ENCODE measurements at places on chromosomes 2 and 18. TPM values are rescaled to one million over a fixed set of nuclear protein-coding genes. Genes with fewer than 3 reads are reported as not detected.

DNA sequence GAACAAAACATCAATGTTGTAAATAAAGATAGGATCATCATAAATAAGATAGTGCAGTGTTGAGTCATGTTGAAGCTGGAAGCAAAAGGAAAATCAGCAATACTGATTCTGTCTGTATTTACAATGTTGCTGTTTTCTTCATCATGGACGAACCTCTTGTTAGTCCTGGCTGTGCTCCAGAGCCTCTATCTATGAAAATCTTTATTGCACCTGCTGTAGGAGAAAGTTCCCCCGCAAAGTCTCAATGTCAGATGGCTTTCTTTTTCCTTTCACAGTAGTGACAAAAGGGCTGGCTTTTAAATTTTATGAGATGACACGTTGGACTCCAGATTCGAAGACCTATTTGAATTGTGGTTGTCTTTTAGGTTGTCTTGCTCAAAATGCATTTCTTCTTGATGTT is 98.5 kb upstream of the LRRTM1 start:
- DNase-seq: no peak

- DNase-seq: peak; percentile 32
These were observed 63.9 kb downstream of the ICOS start for GRCh38 chr2:204000446-204000845.

DNA sequence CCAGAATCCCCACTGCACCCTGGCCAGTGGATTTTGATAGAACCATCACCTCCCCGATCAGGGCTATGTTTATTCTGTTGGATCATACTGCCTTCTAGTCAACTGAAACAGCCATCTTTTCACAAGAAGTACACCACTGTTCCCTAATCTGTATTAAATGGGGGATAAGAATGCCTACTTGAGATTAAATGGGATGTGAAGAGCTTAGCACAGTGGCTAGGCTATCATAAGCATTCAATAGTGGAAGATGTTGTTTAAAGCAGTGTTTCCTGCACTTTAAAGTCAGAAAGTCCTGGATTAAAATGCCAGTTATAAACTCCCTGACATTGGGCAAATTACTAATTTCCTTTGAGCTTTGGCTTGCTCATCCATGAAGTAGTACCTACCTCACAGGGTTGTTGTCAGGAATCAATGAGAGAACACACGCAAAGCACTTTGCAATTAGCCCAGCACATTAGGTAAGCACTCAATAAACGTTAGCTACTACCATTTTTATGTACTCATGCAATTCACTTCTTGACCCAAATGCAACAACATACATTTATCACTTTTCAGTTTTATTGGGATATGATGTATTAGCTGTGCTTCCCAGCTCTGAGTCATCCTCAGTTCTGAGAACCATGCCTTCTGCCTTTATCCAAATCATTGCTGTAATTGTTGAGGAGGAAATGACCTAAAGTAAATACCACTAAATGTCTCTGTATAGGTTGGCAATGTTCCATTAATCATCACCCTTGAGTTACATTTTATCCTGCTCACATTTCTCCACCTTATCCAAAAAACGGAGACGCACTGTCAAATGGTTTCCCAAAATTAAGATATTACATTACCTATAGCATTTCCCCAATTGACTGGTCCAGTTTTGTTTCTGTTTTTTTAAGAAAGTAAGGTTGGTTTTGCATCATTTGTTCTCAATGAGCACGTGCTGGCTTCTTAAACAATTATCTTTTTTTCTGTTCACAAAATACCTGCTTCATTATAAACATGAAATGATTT is 2.1 kb downstream of the TMEM247 start:
- DNase-seq: no peak

DNA sequence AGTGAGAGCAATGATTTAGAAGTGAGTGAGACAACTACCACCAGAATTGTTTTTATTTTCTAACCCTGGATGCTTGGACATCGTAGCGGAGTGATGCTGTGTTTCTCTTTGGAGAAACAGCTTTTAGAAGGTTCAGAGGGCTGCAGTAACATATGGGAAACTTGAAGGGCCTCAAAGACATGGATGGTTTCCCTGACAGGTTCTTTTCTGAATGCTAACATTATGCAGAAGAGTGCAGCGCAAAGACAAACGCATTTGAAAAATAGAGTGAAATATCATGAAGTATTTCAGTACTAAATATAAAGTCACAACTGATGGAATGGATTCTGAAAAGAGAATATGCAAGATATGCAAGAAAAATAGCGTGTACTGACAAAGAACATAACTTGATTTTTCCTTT is 385.1 kb upstream of the DSEL start:
- DNase-seq: no peak

DNA sequence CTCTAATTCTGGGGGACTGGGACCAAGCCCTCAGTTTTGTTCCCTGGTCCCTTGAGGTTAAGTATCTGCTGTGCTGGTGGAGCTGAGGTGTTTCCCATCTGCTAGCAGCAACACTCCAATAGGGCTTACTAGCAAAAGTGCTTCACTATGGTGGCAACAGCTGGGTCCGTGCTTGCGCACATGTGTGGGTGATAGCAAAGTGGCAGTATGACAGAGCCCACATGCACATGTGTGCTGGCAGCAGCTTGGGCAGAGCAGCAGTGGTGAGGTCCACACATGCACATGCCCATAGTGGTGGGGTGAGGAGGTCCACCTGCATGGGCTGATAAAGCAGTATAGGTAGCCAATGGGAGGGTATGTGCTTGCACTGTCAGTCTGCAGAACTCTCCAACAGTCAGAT is 1723.7 kb downstream of the SUCLG1 start:
- DNase-seq: no peak

The SCYGR4 gene
- total RNA-seq: not detected

The CCDC74B gene
- total RNA-seq: 0.12 TPM

The UGT1A1 gene
- total RNA-seq: not detected
